Stimulated activated CD4-positive, alpha-beta T cell treated with anti-CD3 and anti-CD28 coated beads, TNF-alpha, amount 100 ng/mL, for 48 hours (primary cell): ENCODE measurements at places on chromosomes 1 and 21.

DNA sequence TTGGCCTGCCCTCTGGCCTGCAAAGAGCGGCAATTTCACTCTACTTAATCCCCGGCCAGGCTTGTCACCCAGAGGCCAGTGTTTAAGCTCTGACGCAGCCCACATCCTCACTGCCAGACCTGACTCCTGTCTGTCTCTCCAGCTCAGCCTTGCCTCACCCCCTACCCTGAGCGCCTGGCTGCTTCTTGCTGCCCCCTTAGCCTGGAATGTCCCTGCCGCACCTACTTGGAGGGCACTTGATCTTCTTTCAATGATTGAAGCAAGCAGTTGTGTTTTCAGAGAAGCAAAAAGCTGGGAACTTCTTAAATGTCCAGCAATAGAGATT is 87.4 kb upstream of the ZBTB40 start:
- DNase-seq: no peak

DNA sequence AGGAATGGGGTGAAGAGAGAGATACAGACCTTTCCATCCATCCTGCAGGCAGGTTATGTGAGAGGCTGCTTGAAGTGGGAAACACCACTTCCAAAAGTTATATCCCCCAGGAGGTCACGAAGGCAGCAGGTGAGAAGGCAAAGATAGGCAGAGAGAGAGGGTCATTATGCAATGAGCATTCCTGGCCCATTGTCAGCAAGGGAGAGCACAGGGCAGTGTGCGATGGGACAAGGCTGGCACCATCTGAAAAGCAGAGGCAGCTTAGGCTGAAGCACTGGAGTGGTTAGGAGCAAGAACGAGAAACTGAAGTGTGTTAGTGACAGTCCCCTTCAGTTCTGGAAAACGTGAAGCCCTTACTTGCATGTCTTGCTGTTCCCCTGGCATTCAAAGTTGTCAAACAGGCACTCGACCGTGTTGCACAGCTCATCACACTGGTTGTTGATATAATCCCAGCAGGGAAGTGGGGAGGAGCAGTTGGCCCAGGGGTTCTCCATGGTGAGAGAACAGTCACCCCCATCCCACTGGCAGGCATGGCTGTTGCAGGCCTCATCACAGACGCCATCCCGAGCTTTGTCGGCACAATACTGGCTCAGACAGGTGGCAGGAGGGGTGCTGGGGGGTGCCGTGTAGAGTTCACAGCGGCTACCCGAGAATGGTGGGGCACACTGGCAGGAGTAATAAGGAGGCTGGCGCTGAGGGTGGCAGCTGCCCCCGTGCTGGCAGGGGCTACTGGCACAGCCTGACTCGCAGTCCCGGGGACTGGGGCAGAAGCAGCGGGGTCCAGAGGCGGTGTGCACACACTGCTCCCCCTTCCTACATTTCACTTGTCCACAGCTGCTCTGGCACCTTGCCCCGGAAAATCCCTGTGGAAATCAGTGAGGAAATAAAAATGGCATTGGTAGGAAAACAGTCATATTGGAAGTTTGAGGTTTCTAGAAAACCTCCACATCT is 28.9 kb upstream of the ADAM30 start:
- DNase-seq: no peak

GRCh38 chr1:184896000-184896399 is 78.3 kb downstream of the NIBAN1 start:
- DNase-seq: no peak

- DNase-seq: no peak
These were observed 7.5 kb downstream of the PRXL2B start for GRCh38 chr1:2594001-2594640.

- DNase-seq: no peak
These were observed 122.6 kb downstream of the NTNG1 start for GRCh38 chr1:107263291-107263915.

DNA sequence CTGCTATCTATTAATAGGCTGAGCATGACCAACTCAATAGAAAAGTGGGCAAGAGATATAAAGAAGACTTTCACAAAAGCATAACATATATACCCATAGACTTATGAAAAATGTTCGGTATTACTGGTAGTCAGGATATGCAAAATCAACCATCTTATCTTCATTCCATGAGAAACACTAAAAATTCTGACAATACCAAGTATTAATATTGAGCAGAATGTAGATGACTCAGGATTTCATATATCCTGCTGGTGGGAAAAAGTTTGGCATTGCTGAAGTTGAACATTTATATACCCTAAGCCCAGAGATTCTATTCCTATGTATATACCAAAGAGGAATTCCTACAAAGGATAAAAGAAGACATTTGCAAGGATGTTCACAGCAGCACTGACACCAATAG is 138.3 kb downstream of the CLEC20A start:
- no peak for DNase-seq

- DNase-seq: no peak
These were observed 572 bp downstream of the CYB5RL start for GRCh38 chr1:54199151-54199764.

GRCh38 chr1:110048923-110049601 is 14.6 kb downstream of the STRIP1 start:
- DNase-seq: no peak

- DNase-seq: no peak
These were observed 21.3 kb downstream of the RUNX1 start for GRCh38 chr21:35027563-35028450.

GRCh38 chr1:232556351-232556750 is 73.6 kb downstream of the SIPA1L2 start:
- no peak for DNase-seq

- no peak for DNase-seq
These were observed 24.0 kb downstream of the NGF start for GRCh38 chr1:115314092-115314491.

DNA sequence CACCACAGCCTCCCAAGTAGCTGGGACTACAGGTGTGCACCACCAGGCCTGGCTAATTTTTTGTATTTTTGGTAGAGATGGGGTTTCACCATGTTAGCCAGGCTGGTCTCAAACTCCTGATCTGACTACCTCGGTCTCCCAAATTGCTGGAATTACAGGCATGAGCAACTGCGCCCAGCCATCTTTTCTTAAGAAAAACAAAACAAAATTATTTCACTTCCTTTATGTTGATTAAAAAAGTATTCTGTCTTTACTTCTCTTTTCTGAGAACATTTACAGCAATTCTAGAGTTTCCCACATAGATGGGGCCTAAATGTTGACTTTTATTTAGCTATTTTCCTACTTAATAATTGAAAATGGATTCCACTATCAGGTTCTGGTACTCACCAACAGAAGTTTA is 17.3 kb upstream of the TMEM183A start:
- DNase-seq: no peak

- DNase-seq: no peak
These were observed 89.5 kb downstream of the CSMD2 start for GRCh38 chr1:34075576-34075975.

- DNase-seq: no peak
These were observed 115.9 kb downstream of the NTMT2 start for GRCh38 chr1:170261669-170262068.
